Stimulated activated CD4-positive, alpha-beta T cell treated with anti-CD3 and anti-CD28 coated beads, TNF-alpha, amount 100 ng/mL, for 4 hours (primary cell): ENCODE measurements at places on chromosomes 1 and 21.
A peak's percentile ranks its signal among the peaks of the same experiment; 100 is the strongest.

DNA sequence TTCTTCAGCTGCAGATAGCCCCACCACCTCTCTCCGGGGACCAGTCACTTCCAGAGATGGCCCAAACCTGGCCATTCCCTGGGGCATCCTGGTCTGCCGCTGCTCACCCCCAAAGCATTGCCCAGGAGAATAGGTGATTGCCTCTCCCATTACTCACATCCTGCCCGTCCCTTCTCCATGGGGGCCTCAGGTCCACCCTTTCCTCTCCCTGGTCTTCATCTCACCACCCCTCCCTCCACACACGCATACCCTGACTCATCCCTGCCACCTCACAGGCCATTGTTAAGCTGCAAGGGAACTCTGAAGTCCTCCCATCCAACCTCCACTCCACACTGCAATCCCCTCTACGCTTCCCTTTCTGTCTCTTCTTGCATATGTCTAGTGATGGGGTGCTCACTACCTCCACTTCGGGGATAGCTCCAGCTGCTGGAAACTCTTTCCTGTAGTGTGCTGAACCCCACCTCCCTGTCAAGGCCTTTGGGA lies at the start of gene PLEKHG5:
TSS of gene PLEKHG5 (minus strand) at position 188 of the 483 bp plus-strand sequence. CDS start 14,096 bp downstream, outside the sequence.
- DNase-seq: no peak

DNA sequence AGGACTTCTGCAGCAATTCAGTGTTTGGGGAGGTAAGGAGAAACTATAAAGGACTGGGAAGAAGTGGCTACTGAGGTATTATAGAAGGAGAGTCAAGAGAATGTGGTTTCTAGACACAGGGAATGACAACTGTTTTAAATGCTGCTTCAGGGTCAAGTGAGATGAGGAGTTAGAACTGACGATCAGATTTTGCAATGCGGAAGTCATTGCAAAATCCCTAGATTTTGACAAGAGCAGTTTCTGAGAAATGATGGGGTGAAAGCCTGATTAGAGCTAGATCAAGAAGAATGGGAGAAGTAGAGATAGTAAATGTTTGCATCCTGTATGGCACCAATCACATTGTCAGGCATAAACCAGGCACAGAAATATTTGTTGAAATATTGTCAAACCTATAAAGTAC lies 4.7 kb upstream of the TSNAX start:
- no peak for DNase-seq

- DNase-seq: no peak
Observed at GRCh38 chr1:56045477-56045876, 533.9 kb downstream of the PLPP3 start.

DNA sequence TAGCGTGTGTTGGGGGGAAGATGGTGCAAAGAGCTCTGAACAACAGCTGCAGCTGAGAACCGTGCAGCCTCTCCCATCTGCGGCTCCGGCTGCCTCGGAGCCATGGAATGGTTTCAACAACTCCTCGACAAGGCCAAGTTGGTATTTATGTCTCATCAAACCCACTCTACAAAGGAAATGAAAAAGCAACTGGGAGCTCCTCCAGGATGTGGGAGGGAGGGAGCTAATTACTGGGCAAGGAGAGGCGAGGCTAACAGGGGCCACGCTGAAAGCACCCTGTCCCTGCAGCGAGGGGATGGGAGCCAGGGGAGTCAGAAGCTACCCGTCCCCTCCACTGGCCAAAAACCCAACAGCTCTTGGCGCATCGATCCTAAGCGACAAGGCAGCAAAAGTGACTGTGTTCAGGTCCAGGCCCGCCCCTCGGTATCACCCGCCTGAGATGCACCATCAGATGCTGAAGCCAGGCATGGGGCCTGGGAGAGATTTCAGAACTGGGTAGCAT lies 63.1 kb downstream of the ACOT7 start:
- no peak for DNase-seq

GRCh38 chr1:110637475-110637874 lies 31.3 kb upstream of the KCNA2 start:
- no peak for DNase-seq

- DNase-seq: no peak
Observed at GRCh38 chr1:8516793-8517556, 199.1 kb downstream of the SLC45A1 start.

GRCh38 chr1:161864577-161864976 lies 98.5 kb downstream of the ATF6 start:
- no peak for DNase-seq

DNA sequence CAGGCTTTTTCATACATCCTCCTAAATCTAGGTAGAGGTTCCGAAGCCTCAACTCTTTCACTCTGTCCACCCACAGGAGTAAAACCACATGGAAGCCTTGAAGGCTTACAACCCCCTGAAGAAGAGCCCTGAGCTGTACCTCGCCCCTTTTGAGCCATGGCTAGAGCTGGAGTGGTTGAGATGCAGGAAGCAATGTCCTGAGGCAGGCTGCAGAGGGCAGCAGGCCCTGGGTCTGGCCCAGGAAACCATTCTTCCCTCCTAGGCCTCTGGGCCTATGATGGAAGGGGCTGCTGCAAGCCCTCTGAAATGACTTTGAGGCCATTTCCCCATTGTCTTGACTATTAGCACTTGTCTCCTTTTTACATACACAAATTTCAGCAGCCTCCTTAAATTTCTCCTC lies 1503.0 kb downstream of the KCNT2 start:
- DNase-seq: no peak

GRCh38 chr1:109201123-109201703 lies 12.5 kb upstream of the SARS1 start:
- DNase-seq: peak; percentile 42

DNA sequence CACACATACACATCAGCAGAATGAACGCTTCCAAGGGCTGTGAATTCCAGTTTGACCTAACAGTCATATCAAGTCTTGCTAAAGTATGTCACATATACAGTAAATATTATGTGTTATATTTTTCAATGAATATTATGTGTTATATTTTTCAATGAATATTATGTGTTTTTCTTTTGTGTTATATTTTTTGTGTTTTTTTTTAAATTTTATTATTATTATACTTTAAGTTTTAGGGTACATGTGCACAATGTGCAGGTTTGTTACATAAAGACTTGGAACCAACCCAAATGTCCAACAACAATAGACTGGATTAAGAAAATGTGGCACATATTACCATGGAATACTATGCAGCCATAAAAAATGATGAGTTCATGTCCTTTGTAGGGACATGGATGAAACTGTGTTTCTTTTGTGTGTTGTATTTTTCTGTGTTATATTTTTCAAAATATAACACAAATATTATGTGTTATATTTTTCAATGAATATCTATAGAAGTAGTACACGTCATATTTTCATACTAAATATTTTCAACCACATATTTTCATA lies 35.5 kb downstream of the TTC13 start:
- DNase-seq: no peak

GRCh38 chr21:32055305-32055704 lies 182.5 kb downstream of the HUNK start:
- no peak for DNase-seq

DNA sequence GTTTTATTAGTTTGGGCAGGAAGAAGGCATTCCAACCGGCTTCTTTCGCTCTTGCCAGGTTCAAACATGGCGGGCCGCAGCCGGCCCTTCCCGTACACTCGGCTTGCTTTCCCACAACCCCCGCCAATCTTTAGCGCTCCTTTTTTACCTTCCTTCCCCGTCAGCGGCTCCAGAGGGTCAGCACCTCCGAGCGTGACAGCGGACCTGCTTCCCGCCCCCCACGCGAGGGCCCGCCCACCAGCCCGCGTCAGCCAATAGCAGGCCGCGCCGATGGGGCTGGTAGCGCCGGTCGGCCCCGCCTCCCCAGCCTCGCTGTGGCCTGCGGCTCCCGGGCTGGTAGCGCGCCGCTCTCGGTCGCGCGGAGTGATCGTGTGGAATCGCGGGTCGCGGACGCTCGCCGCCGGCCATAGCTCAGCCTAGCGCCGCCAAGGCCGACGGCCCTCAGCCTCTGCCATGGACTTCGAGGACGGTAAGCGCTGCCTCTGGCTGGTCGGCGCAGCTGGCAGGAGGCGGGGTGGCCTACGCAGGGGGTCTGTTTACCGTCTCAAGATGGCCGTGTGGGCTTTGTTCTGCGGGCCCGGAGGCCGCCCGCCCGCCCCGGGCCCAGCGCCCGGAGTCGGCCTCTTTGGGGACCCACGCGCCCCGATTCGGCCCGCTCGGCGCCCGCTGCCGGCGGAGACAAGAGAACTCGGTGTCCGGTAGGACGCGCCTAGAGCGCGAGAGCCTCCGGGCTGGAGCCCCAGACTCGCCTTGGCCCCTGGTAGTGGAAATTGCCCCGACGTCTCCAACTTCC lies at the start of gene ZNF326:
TSS of gene ZNF326 (plus strand) at position 306 of the 793 bp plus-strand sequence. CDS start at position 454, 148 bp downstream.
- peak; percentile 93 for DNase-seq

GRCh38 chr1:101116006-101116405 lies 90.4 kb upstream of the DPH5 start:
- DNase-seq: no peak

DNA sequence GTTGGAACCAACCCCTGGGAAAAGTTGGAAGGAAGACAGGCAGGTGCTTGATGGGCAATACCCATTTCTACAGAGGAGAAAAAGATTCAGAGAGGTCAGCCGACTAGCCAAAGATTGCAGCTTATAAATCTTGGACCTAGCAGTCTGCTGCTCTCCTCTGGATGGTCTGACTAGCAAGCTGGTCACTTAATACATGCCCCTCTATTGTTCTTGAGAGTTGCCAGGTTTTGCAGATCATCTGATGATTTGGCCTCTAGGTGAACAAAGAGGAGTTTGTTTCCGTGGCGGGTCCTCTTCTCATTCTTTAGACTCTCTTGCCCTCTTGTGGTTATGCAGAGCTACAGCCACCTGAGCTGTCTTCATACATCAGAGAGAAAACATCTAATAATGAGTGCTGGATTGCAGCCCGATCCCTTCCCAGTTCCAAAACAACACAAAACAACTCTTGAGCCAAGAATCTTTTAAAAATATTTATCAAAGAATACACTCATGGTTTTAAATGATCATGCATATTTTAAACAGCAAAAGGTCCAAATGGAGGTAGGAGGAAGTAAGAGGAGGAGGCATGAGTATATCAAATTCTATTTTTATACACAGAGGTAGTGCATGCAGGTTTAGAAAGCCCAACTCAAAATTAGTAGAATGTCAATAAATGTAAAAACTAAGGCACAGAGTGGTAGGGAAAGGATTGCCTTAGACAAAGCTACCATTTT lies 115.7 kb downstream of the SLC30A10 start:
- DNase-seq: no peak

- DNase-seq: no peak
Observed at GRCh38 chr1:237774246-237774645, 116.5 kb downstream of the ZP4 start.

DNA sequence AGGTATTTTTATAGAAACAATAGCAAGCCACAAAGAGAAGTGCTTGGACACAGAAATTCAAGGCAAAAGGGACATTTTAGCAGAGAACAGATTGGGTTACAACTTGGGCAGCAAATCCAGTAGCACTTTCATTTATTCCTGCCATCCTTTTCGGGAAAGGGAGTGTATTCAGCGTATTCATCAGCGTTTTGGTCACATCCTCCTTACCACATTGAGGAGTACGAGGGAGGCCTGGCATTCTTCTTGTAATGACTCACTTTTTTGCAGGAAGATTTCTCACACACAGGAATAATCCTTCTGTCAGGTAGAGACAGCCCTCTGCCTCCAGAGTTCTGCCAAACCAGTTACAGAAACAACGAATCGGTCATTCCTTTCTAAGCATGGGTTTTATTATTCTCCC lies 18.1 kb upstream of the FAM78B start:
- no peak for DNase-seq

- DNase-seq: no peak
Observed at GRCh38 chr21:46100020-46100419, 2.1 kb downstream of the COL6A2 start.
